ENCODE measurements at places on chromosomes 2 and 18.

DNA sequence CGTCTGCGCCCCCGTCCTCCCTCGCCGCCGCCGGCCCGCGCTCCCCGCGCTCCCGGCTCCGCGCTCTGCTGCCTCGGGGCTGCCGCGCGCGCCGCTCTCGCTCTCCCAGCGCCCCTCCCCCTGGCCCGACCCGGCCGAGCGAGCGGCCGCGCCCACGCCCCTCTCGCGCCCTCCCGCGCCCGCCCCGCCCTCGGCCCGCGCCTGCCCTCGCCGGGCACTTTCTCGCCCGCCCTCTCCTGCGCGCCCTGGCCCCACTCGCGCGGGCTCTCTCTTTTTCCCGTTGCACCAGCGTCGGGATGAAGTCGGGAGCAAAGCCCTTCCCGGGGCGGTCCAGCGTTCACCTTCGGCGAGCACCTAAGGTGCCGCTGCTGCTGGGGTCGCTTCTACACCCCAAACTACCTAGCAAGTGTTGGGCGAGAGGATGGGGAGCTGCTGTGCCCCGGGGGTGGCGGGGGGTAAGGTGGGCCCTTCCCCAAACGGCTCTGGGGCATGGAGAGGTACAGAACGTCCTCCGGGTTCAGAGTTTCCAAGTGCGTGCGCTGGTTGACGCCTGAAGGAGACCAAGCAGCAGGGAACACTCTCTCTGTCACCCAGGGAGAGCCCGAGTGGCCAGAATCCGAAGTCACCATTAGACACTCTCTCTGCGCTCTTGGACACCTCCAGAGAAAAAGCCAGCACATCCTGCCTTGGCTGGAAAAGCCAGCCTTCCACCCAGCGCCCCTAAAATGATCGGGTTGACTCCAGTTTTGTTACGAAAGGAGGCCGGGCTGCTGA, at the start of gene COLEC12:
Gene COLEC12 (minus strand): TSS at position 70 of the 774 bp plus-strand sequence. CDS start 187 bp downstream, outside the sequence.
- DNase-seq, result no peak

DNA sequence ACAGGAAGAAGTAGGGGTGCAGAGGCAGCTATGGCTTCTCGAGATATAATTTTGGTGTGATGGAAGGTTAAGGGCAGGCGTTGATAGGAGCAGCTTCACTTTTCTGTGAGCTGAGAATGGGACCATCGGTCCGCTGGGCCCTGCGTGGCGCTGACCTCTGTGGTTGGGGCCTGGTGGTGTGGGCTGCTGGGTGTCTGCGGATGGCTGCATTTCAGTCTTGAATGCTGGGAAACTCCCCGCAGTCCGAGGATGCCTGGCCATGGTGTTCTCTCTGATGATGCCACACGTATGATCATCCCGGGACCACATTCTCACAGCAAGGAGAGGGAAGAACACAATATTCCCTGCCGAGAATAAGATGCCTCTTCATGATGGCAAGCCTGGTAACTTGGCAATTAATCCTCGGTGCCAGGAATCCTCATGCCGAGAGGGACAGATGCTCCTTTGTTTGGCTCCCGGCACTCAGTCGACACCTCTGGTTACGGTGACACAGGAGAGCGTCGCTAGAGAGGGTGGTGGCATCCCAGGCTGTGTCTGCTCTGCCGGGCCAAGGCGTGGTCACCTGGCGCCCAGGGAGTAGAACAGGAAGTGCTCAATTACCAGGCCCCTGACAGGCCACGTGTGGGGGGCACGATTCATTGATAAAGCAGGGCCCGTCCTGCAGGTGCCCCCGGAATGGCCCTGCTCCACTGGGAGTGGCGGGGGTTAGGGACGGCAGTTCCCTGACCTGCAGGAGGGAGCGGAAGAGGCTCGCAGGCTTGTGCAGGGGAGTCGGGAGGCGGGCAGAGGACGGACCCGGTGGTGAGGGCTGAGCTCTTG, 119.4 kb upstream of the CTDP1 start:
- no peak for DNase-seq

DNA sequence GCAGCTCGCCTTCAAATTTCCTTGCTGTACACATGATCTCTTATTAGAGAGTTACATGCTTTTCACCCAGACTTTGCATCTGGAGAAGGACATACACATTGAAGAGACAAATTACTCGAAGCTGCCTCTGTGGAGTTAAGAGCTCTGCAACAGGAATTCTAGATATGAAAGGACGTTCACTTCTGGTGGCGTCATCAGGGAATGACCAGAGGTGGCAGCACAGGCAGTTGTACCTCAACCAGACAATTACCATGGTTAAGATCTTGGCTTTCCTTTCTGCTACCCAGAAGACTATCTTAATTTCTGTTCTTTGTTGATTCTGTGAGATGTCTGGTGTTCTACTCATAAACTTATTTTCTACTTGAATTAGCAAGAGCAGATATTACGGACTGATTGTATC, 39.1 kb upstream of the MC4R start:
- DNase-seq, result no peak

GRCh38 chr2:20125616-20126015, 74.2 kb upstream of the LAPTM4A start:
- no peak for DNase-seq

- DNase-seq, result no peak
Observed at GRCh38 chr2:25426326-25426725, 84.6 kb upstream of the DNMT3A start.

DNA sequence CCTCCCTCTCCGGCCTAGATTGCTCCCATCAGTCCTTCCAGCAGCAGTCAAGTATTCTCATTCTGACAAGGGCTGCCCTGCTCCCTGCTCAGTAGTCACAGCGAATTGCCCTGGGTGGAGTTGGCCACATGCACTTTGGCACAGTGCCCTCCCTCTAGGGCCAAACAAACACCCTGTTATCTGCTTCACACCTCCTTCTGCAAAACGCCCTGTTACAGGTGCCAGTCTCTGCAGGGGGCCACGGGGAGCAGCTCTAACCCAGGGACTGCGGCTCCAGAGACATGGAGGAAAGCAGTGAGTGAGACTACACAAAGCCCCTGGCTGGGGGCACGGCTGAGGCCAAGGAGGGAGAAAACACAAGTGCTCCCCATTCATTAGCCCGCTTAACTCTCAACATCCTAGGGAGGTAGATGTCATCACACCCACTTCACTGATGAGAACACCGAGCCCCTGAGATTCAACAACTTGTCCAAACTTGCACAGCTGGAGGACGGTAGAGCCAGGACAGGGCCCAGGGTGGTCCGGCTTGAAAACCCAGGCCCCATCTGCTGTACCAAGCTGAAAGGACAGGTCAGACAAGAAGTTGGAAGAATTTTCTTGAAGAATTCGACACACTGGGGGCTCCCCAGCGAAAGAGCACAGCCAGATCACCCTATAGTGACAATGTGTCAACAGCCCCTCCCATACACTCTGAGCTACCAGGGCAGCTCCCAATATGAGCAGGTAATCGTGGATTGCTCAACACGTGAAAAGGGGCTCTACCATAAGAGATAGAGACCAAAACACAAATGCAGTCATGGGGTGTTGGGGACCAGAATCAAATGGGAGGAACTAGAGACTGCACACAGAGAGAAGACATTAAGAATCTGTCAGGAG, 8.7 kb upstream of the TFCP2L1 start:
- DNase-seq, result no peak

DNA sequence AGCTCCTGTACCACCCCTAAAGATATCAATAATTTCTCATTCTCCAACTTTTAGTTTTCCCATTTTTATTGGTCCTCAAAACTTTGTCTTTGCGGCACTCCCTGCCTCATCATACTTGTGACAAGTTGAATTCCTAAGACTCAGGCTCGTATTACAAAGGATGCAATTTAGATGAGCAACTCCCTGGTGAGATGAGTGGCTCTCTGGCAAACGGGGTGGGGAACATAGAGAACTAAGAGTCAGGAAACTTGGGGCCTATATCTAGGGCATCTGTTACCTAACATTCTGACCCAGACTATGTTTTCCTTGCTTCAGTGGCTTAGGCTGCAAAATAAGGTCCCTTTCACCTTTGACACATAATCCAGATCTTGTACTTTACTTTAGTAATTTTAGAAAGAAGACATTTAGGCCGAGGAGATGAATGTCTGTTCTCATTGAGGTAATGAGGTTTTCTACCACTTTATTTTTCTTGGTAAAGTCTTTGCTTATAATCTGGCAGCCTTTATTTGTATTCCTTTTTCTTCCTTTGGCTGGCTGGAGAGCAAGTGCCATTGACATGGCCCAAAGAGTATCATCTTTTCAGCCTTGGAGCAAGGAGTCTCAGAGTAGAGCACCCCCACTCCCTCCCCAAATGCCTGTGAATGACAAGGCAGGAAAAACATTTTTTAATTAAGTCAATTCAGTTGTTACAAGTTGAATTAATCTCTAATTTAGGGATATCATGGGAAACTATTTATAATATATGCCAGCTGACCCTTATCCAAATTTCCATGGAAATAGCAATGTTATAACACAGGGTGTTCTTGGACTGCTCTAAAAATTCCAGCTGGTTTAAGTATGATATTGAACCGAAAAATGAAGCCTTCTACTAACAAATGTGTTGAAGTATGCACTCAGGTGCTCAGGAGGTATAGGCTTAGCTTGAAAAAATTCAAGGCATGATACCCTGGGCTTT, 15.2 kb downstream of the TSPYL6 start:
- DNase-seq, result no peak
